ENCODE measurements at places on chromosomes 12 and 14. TPM values are rescaled to one million over a fixed set of nuclear protein-coding genes. Genes with fewer than 3 reads are reported as not detected.

- H3K4me1 ChIP-seq, result peaks cover 5% of the 10 kb centered on the region
- H3K27me3 ChIP-seq, result peaks cover 6% of the 10 kb centered on the region
- H3K36me3 ChIP-seq, result no peaks in the 10 kb centered on the region
- H3K27ac ChIP-seq, result no peak overlapping the region
- no peak overlapping the region for H3K4me3 ChIP-seq
- DNase-seq, result peak; percentile 81
These were observed 49.0 kb downstream of the KCTD10 start for GRCh38 chr12:109428037-109428629.

PKP2 gene
- 0.23 TPM for total RNA-seq

DNA sequence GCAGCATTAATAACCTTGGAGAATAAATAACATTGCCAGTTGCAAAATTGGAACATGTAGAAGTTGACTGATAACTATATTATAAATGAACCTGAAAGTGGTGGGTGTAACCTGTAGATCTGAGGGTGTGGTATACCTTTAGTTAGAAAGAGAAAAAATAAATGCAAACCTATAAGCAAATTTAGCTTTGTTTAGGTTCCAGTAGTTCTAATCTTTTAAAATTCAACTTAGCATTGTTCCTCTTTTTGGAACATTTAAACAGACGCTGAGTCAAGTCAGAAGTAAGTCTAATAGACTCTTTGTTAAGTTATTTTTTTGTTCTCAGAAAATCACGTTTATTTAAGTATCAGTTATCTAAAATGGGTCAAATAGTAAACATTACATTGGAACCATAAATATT, 120.0 kb downstream of the DNAI7 start:
- no peak overlapping the region for H3K27ac ChIP-seq
- H3K27me3 ChIP-seq, result no peaks in the 10 kb centered on the region

GRCh38 chr14:90489916-90490719, 93.3 kb downstream of the CALM1 start:
- DNase-seq, result no peak
- no peaks in the 10 kb centered on the region for H3K27me3 ChIP-seq
- no peak overlapping the region for H3K27ac ChIP-seq

- no peak overlapping the region for H3K4me3 ChIP-seq
- no peak overlapping the region for H3K27ac ChIP-seq
- H3K4me1 ChIP-seq, result no peaks in the 10 kb centered on the region
These were observed 139.3 kb upstream of the LMNTD1 start for GRCh38 chr12:25692115-25693035.

GPR137C gene
- total RNA-seq, result 0.11 TPM

DNA sequence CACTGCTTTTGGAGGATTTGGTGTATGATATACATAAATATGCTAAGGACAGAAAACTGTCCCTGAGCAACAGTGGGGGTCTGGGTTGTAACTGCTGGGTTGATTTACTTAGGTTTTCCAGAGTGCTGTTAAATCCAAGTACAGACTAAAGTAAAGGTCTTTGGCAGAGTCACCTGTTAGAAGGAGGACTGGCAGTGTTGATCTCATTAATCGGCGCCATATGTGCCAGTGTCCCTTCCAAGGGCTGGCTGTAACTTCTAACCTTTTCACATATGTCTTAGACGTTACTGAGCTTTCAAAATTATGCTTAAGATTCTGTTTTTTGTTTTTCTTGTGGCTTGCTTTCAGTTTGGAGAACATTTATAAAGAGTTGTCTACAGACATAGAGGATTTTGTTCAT, 5.1 kb downstream of the UNG start:
- no peak overlapping the region for H3K4me3 ChIP-seq
- peaks cover 22% of the 10 kb centered on the region for H3K4me1 ChIP-seq
- no peak for DNase-seq
- H3K36me3 ChIP-seq, result peaks cover 55% of the 10 kb centered on the region
- H3K27me3 ChIP-seq, result no peaks in the 10 kb centered on the region
- H3K27ac ChIP-seq, result no peak overlapping the region

DNA sequence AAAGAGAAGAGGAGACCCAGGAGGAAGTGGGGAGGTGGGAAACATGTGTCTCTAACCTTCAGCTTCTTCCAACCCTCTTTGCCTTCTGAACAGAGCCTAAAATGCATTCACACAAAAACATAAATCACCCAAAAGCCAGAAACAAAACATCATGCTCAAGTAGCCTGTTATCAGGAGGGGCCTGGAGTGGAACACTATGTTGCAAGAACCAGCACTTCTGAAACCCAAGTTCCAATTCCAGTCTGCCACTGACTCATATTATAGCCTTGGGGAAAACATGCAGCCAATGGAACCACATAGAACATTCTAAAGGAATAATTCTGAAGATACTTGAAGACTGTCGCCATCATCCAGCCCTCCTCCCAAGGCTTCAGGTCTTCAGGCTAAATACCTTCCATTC, 169.8 kb upstream of the PLXNC1 start:
- H3K4me3 ChIP-seq, result no peak overlapping the region
- H3K27me3 ChIP-seq, result peaks cover 2% of the 10 kb centered on the region
- no peaks in the 10 kb centered on the region for H3K36me3 ChIP-seq
- H3K4me1 ChIP-seq, result peaks cover 14% of the 10 kb centered on the region
- H3K27ac ChIP-seq, result no peak overlapping the region

- H3K4me1 ChIP-seq, result peaks cover 19% of the 10 kb centered on the region
- no peaks in the 10 kb centered on the region for H3K36me3 ChIP-seq
- H3K4me3 ChIP-seq, result no peak overlapping the region
- peak; percentile 81 for DNase-seq
- no peak overlapping the region for H3K27ac ChIP-seq
These were observed 7.3 kb downstream of the BCL7A start for GRCh38 chr12:122028905-122029560.

DNA sequence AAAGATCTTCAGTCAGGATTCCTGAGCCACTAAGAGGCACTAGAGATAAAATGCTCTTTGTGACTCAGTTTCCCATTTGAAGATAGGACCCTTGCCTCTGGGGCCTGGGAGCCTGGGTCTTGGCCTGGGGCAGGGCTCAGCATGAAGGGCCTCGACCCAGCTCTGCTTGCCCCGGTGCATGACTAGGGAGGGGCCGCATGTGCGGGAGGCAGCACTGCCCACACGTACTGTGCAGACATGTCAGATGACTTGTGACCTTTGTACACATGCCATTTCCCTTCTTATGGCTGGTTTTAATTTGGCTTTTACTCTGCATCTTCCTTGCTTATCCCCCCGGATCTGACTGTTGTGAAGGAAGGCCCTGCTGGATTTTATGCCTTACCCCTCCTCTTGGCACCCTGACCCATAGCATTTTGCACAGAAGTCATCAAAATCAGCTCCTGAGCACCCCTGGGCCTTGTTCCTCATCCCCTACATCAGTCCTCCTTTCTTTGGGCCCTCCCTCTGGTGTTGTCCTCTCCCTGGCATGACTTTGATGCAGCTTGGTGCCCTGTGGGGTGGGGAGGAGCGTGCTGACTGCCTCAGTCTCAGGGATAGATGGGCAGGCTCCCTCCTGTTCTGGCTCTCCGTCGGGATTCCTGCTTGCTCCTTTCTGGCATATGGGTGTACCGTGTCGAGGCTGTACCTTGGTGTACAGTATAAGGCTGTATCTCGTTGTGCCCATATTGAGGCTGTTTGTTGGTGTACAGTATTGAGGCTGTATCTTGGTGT, 4.4 kb downstream of the CLSTN3 start:
- H3K27ac ChIP-seq, result no peak overlapping the region
- no peaks in the 10 kb centered on the region for H3K27me3 ChIP-seq
- H3K4me1 ChIP-seq, result peaks cover 24% of the 10 kb centered on the region

C12orf54 gene
- total RNA-seq, result not detected

DNA sequence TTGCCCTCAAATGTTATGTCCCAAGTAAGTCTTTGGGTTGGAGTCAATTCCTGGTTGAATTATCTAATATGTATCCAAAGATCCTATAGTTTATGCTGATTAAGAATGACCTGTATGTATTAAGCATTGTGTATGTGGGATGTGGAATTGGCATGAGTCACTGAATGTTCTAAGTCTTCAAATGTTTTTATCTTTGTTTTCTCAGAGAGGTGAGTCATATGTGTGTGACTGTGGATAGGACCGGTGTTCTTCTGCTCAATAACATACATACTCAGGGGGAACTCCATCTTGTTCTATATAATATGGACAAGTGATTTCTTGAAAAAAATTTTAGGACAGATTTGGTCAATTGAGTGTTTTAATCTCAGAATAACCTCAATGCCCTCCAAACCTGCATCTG, 57.9 kb downstream of the NAV3 start:
- no peak overlapping the region for H3K27ac ChIP-seq
- H3K4me1 ChIP-seq, result no peaks in the 10 kb centered on the region
- H3K4me3 ChIP-seq, result no peak overlapping the region
- no peak for DNase-seq
- H3K36me3 ChIP-seq, result no peaks in the 10 kb centered on the region

- H3K27me3 ChIP-seq, result no peaks in the 10 kb centered on the region
- H3K4me3 ChIP-seq, result no peak overlapping the region
- DNase-seq, result no peak
- peaks cover 6% of the 10 kb centered on the region for H3K36me3 ChIP-seq
- peaks cover 6% of the 10 kb centered on the region for H3K4me1 ChIP-seq
These were observed 71.4 kb downstream of the RIC8B start for GRCh38 chr12:106845902-106846301.

Measured in activated CD8-positive, alpha-beta T cell treated with anti-CD3 and anti-CD28 coated beads for 36 hours (primary cell).